ENCODE measurements at places on chromosomes 3 and 15. TPM values are rescaled to one million over a fixed set of nuclear protein-coding genes. Genes with fewer than 3 reads are reported as not detected.

ERICH6 gene
- 0.07 TPM for total RNA-seq

MAGEF1 gene
- 29.2 TPM for total RNA-seq

CILP gene
- 0.67 TPM for total RNA-seq

GOLGA8T gene
- total RNA-seq = 1.9 TPM

THPO gene
- total RNA-seq = not detected

ITGA11 gene
- total RNA-seq = 2.8 TPM

DUOX1 gene
- not detected for total RNA-seq

SIDT1 gene
- 0.52 TPM for total RNA-seq

IMPG2 gene
- not detected for total RNA-seq
